Activated naive CD4-positive, alpha-beta T cell (primary cell): ENCODE measurements at places on chromosomes 16 and 17.

- no peak for DNase-seq
Measured at GRCh38 chr17:7072406-7072805, 7.6 kb downstream of the CLEC10A start.

GRCh38 chr17:16873174-16874035, 98.5 kb downstream of the TNFRSF13B start:
- no peak for DNase-seq

DNA sequence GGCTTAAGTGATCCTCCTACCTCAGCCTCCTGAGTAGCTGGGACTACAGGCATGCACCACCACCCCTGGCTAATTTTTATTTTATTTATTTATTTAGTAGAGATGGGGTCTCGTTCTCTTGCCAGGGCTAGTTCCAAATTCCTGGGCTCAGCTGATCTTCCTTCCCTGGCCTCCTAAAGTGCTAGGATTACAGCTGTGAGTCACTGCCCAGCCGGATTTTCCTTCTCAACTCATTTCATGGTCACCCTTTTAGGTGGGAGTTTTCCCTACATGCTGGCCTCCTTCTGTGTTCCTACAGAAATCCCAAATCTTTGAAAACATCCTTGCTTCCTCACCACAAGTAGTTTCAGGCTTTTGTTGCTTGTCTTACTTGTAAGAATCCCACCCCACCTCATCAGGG, 102.1 kb upstream of the SIAH1 start:
- no peak for DNase-seq

DNA sequence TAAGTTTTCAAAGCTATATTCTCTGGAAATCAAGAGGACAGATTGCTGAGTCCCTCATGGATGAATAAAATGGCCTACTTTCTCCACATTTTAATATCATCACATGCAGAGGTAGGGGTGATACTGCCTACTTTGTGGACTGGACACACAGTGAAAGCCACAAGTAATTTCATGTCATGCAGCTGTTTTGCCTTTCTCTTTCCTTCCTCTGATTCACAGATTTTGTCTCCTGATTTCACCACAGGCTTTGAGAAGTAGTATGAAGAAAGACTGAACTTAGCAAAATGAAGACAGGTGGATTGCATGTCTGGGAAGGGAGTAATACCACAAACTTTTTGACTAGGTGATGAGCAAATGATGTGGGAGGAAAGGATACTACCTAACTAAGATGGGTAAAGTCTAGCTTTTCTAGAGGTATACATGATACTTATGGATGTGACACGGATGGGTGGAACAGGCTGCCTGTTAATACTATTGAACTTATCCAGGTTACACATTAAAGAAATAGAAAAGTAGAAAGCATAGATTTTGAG, 478.4 kb upstream of the GOT2 start:
- no peak for DNase-seq

GRCh38 chr17:3885271-3885670, 7.6 kb downstream of the CAMKK1 start:
- DNase-seq, result no peak

GRCh38 chr16:7017006-7017662, 315.5 kb upstream of the RBFOX1 start:
- no peak for DNase-seq

- DNase-seq, result no peak
Measured at GRCh38 chr16:89563639-89564392, 3.3 kb downstream of the RPL13 start.

DNA sequence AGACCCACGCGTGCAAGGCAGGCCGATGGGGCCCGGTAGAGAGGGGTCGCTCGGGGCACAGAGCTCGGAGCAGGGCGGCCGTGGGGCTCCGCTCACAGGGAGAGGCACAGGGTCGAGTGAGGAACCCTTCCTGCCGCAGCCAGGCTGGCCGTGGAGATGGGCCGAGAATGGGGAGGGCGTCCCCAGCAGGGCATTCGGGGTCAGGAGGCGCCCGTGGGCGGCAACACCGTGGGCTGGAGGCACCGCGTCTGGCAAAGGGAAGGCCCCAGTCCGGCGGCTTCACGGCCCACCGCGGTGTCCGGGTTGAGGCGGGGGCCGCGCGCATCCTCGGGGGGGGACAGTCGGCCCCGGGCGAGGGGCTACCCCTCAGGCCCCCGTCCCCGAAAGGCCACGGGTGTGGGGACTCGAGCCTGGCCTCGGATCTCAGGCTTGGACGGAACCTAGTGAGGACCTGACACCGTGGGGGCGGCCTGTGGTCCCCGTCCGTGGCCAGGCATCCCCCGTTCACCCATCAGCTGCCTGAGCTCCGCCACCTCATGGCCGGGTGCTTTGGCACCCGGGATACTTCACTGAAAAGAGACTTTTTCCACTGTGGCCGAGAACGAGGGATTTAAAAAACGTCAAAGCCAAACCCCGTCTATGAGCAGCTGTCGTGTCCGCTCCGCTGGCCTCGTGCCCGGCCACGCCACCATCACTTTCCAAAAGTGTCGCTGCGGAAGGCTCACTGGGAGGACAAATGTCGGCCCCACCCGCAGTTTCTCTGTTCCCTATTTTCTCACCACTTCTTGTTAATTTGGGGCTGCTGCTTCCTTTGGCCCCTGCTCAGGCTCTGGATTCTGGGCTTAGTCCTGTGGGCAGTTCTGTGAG, 73.6 kb downstream of the METRNL start:
- DNase-seq, result no peak

GRCh38 chr17:67478401-67479041, 101.4 kb downstream of the PITPNC1 start:
- DNase-seq, result no peak

- DNase-seq, result no peak
Measured at GRCh38 chr16:65846210-65846602, 520.3 kb upstream of the CDH5 start.

DNA sequence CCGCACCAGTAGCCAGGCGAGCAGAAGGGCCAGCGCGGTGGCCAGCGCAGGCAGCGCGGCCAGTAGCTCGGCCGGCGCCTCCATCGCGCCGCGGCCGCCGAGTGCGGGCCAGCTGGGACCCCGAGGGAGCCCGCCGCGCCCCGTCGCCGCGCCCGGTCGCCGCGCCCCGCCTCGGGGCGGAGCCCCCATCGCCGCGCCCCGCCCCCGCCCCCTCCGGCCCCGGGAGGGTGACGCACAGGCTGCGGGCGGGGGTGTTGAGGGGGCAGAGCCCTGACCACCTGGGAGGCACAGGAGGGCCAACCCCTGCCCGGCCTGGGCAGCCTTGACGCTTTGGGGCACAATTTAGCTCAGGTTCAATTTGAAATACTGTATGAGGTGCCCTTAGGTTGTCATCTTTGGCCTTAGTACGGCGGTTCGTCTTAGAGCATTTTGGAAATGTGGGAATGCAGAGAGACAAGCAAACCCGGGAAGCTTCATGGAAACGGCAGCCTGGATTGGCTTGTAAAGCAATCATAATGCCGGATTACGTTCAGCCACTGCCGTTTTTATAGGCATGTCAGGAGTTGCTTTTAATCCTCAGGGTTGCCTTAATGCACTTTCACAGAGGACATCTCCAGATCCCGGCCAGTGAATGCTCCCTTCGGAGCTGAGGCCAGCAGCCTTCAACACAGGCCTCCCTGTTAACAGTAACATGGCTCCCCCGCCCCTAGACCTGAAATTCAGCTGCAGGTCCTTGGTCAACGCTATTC, at the start of gene MXRA7:
TSS of gene MXRA7 (minus strand) at position 103 of the 749 bp plus-strand sequence. CDS start at position 84, 19 bp downstream.
- DNase-seq, result no peak

DNA sequence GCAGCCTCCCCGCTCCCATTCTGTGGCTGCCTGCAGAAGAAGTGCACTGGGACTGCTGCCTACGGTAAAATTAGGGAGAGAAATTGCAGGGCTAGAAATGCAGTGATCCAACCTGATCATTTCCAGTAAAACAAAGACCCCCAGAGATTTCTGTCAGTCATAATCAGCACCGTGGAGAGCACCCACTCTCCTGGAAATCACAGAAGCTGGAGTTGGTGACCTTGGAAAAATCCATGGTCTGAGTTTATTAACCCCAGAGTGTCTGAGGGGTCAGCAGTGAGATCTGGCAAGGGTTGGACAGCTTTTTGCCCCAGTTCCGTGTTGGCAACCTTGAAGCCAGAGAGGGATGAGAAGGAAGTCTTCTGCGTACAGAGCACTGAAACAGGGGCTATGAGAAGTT, 7.8 kb downstream of the SYCE1L start:
- no peak for DNase-seq

DNA sequence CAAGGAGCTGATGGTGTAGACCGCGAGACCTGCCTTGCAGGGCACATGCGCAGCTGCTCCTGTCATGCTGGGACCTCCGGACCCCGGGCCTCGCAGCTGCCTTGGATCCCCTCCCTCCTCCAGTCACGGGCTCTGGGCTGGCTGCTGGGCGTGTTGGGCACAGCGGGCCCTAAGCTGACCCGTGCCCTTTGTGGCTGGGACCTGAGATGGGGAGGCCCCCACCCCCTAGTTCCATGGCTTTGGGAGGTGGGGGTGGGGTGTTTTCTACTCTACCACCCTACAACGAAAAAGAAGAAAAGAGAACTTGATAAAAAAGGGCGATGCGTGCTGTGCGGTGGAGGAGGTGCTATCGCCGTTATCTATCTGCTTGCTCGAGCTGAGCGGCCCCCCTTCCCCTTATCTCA, 14.5 kb downstream of the ZFPM1 start:
- no peak for DNase-seq

DNA sequence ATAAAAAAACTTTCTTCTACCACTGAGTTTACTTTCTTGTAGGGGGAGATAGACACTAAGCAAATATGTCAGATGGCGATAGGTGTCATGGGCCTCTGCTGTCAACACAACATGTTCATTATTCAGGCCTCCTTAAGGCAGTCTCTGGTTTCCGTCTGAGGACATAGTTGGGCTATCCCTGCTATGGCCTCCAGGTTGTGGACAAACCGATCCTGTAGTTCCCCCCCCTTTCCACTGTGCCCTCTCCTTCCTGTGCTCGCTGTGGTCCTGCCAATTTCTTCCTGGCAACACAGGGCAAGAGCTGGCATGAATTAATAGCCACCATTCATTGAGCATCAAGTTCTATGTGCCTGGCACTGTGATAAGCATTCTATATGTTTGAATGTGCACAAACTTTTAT, 81.0 kb upstream of the HS3ST2 start:
- no peak for DNase-seq

DNA sequence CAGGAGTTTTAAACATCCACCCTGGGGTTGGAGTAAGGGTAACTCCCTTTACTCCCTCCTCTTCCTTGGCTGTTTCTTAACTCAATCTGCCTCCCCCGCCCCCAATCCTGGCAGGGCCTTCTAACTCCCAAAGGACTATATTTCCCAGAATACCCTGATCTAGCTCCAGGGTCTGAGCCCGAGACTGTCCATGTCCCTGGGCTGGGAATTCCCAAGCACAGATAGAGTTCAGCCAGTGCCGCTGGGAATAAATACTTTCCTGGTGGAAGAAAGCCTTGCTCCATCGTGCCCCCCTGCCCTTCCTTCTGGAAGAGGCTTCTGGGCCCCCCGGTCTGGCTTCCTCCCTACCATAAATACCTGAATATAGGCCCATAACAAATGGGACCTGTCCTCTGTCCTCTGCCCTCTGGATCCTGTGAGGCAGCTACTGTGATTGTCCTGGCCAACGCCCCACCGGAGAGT, 10.2 kb downstream of the BAHCC1 start:
- DNase-seq, result no peak

DNA sequence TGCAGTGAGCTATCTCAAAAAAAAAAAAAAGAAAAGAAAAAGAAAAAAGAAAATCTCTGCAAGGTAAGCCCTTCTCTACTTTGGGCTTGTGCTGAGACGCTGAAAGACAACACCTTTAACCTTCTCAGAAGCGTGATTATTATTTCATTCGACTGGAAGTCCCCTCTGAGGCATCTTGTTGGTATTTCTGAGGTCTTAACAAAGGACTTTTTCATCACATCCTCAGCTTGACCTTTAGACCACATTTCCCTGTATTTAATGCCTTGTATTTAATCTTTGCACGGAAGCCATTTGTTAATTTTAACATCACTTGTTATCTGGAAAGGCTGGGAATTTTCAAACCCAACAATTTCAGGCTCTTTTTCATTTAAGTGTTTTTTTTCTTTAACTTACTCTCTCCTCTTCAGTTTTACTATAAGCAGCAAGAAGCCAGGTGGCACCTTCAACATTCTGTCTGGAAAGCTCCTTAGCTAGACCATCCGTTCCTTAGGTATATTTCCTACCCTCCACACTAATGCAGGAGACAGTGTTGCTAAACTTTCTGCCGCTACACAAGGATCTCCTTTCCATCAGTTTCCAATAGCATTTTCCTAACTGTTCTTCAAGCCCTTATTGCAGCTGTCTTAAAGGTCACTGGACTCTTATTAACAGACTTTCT, 10.3 kb downstream of the KCTD13 start:
- no peak for DNase-seq
